ENCODE measurements at places on chromosomes 7 and 10.

DNA sequence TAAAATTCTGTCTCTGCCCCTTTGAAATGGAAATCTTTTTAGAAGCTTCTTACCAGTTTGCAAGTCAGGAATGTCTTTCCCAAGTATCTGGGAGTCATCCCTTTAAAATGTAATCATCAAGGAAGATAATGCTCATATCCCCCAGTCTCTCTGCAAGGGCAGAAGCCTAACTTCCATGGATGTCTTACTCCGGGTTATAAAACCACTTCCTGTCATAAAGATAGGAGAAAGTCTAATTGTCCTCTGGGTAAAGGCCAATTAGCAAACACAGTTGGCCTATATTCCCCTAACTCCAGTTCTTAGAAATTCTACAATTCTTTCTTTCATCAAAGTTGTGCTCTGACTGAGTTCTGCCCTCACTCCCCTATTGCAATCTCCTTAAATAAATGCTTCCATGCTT is 1631.5 kb upstream of the LRRTM3 start:
- DNase-seq, result no peak

DNA sequence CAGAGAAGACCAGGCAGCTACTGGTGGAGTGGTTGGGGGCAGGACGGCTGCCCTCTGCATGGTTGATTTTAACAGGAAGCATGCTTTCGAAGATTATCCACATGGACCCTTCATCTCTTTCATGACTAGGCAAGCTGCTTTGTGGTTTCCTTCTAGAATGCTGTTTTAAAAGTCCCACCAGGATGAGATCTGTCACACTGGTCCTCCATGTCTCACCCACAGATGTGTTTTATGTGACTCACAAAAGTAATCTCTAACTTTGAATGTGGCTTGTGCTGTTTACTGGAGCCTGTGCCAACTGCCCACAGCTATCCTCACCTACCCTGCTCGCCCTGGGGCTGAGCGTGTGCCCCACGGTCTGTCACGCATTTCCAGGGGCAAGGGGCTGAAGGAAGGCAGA is 188.8 kb downstream of the GFRA1 start:
- DNase-seq, result no peak

- no peak for DNase-seq
Observed at GRCh38 chr10:76071653-76072365, 640.4 kb downstream of the LRMDA start.

DNA sequence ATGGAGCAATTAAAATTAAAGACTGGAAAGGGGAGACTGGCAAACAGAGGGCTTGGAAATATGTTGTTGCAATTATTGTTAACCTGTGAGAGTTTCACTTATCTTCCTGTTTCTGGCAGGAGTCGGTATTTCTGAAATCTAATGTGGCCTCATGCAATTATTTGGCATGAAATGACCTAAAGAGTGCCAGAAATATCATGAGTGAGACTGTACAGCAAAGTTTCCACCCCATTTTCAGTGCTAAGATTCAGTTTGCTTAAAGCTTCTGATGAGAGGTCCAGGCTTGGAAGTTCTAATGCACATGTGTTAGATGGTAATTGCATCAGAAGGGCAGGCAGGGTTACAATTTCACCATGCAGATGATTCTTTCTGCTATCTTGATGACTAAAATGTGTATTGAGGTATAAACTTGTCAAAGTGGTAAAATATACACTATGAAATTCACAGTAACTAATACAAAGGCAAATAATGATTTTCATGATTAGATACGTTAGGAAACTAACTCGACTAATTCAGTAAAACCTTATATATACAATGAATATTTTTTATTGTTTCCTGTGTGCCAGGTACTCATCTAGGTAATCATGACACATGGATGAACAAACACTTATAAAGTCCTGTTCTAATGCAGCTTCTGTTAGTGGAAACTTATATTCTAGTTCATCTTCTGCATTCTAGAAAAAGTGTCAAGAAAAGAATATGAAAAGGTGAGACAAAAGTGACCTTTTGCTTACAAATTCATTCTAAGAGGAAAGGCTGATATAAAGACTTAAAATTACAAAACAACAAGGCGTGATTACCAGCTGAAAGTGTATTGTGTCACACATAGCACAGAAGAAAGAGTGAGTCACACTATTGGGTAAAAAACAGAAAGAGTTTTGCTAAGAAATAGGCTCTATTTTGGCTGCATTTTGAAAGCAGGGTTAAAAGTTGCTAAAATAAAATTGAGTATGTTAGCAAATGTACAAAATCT is 533.4 kb upstream of the SEMA3D start:
- no peak for DNase-seq

GRCh38 chr10:86436963-86437362 is 70.4 kb upstream of the GRID1 start:
- DNase-seq, result no peak

GRCh38 chr7:132475037-132475668 is 101.1 kb downstream of the PLXNA4 start:
- DNase-seq, result no peak

- DNase-seq, result no peak
Observed at GRCh38 chr7:158461824-158462223, 125.8 kb downstream of the PTPRN2 start.

DNA sequence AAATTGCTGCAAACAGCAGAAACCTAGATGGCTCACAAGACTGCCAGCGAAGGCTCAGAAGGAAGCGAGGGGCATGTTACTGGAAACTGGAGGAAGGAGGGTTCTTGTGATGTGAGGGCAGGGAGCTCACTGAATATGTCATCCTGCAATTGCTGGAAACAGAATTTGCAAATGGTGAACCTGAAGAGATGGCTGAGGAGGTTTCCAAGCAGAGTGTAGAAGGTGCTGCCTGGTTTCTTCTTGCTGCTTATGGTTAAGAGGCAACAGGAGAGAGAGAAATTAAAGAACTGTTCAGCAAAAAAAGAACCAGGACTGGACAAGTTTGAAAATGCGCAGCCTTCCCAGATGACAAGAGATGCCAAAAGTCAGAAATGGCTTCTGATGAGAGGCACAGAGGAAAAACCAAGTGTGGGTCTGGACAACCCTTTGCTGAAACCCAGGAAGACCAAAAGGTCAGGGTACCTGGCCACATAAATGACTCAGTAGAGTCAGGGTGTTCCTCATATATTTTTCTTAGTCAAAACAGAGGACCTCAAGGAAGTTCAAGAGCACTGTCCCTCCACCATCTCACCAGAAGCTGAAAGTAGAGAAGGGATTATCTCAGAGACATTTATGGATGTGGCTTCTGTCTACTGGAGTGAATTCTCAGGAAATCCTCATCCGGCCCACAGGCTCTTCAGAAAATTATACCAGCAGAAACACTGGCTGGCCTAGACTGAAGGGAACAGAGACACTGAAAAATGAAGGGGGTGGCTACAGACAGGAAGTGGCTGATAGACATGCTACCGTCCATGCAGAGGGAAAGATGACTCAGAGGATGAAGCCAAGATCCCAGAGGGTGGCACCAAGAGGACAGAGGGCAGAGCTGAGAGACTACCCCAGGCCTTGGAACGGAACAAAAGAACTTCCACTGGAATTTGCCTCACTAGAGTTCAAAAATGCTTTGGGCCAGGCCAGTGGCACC is 10.1 kb downstream of the PAPOLB start:
- DNase-seq, result no peak

DNA sequence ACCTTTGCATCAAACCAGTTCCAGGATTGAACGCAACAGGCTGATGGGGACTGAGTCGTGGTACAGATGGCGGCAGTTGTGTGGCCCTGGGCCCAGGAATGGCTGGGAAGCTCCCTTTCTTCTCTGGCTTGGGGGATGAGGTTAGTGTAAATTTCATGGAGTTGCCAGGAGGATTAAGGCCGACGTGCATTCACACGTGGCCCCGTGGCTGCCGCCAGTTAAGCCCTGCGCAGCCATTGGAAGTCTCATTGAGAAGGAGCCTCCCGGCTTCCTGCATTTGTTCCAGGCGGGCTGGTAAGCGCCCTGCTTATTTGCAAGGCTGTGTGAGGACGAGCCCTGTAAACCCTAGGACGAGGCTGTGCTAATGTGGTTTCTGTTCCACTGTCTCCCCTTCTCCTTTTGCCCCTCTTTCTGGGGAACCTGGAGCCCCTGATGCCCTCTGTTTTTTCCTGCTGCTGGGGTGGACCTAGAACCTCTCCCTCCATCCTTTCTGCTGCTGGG is 174.7 kb upstream of the TNRC18 start:
- peak; percentile 79 for DNase-seq

DNA sequence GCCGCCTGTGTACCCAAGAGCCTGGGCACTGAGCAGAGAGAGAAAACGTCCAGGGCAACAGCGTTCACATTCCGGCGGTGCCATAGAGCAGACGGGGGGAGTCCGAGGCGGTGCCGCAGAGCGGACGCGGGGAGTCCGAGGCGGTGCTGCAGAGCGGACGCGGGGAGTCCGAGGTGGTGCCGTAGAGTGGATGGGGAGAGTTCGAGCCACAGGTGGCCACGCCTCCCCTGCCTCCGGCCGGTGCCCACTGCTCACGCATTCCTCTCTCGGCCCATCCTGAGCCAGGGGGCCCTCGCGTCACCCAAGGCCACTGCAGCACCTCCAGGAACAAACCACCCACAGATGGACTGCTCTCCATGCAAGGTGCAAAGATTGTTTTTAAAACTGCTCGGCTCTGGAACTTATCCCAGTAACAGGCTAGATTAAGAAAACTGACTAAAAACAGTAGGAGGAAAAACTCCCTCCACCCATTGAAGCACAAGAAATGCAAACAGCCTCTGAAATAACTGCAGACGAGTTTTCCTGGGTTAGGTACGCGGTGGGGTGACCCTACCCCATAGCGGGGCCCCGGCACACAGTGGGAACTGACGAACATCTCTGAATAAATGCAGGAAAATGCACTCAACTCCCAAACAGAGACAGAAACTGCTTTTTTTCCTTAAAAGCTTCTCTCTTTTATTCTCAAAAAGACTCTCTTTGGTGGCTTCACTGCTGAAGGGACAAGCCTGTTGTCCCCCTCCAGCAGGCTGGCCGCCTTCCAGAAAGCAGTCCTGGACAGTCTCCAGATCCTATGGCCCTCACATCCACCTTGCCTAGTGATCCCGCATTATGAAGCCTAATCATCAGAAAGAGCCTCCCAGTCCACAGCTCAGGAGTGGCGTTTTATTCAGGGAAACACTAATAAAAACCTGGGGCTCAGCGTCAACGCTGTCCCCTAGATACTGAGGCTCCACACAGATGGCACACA is 55.9 kb downstream of the DIP2C start:
- no peak for DNase-seq

DNA sequence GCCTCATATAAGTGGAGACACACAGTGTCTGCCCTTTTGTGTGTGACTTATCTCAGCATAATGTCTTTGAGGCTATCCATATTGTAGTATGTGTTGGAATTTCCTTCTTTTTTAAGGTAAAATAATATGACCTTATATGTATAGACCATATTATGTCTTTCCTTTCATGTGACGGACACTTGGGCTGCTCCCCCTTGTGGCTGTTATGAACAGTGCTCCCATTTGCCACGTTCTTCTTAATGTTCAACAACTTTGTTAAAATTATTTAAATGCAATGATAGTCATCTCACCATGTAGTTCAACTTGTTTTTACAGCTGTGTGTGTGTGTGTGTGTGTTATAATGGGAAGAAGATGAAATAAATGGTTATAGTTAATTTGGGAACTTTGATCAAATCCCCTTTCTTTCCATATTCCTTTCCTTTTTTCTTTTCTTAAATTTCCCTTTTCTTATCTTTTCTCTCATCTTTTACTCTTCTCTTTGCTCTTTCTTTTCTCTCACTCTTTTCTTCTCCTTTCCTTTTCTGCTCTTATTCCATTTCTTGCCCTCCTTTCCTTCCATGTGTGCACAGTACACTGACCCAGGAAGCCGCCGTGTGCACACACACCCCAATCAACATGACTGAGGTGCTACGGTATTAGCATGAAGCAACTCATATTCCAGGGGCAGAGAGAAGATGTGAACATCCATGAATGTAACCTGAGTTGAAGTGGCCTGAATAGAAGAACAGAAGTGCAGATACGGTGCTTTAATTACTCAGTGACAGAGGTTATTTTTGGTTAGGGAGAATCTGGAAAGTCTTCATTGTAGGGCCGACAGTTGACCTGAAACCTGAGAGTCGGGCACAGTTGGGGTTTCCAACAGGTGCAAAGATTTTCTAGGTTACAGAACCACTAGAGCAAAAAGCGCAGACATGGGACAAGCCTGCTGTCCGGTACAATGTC is 596.6 kb downstream of the SDK1 start:
- no peak for DNase-seq

DNA sequence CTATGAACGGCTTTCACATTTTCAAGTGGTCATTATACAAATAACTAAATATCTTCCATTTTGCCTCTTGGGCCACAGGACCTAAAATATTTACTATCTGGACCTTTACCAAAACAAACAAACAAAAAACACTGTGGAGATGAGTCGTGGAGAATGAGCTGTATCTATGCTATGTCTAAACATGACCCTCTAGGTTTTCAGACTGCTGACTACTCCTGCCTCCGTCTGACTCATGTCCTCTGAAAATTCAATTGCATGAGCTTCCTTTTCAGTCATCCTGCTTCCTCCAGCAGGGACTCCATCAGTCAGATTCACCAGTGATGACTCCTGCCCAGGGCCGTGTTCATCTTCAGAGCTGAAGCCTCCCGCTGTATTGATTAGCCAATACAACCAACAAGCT is 96.8 kb downstream of the COL28A1 start:
- no peak for DNase-seq

GRCh38 chr7:422191-422885 is 97.3 kb downstream of the PDGFA start:
- no peak for DNase-seq

- peak; percentile 75 for DNase-seq
Observed at GRCh38 chr7:191105-191980, 1.0 kb upstream of the FAM20C start.

DNA sequence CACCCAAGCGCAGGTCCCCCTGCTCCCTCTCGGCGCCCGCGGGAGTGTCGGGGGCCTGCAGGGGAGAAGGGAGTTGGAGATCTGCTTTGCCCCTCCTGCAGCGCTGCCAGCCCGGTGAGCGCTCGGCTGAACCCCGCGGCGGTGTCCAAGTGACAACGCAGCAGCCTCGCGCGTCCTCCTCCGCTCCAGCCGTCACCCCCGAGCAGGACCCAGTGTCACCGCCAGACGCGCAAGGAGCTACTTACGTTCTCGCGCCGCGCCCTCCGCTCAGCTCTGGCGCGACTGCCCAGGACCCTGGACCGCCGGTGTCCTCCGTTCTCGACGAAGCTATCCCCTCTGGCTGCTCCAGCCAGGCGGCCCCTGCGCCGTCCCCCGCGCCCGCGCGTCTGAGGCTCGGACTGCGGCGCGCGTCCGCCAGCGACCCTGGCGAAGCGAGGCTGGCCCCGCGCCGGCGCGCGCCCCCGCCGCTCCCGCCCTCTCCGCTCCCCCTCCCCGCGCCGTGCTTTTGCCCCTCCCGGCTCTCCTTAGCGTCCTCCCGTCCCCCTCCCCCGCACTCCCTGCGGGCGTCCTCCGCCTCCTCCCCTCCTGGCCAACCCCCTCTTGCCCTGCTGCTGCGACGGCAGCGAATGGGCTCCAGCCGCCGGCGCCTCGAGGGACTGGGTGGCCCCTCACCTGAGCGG is at the start of gene NRCAM:
TSS of gene NRCAM (minus strand) at position 439 of the 680 bp plus-strand sequence. CDS start 216,372 bp downstream, outside the sequence.
- peak; percentile 95 for DNase-seq

DNA sequence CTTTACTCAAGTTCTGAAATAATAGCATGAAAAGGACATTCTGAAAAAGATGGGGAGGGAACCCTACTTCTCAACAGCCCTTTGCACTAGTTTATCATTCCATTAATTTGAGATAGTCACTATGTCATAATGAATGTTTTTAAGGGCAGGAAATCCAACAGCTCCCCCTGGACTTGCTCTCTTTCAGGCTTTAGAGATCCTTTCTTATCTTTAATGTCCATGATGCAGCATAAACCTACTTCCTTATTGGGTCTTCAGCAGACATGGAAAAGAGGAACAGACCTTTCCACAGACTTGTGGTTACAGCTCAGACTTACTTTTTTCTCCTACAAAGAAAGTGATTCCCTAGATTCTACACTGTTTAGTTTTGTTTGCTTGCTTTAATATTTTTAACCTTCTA is 87.3 kb downstream of the IDE start:
- DNase-seq, result no peak

Measured in D341Med (cell line).